ENCODE measurements at places on chromosomes 11 and 22.

DNA sequence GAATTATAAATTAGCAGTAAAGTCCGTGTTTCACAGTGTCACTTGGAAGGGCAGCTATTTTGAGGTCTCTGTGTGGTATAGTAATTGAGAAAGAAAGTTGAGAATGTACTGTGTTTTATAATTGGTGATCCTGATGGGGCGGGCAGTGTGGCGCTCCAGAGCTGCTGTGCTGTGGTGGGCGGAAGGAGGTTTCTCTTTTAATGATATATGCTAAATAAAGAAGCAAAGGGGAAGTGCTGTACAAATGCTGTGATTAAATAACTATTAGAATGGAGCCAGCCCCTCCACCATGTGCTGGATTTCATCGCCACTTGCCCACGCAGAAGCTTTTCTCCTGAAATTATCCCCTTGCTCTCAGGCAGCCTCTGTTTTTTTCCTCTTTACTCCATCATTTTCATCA, 24.6 kb downstream of the ATXN10 start:
- peak; percentile 57 for DNase-seq

DNA sequence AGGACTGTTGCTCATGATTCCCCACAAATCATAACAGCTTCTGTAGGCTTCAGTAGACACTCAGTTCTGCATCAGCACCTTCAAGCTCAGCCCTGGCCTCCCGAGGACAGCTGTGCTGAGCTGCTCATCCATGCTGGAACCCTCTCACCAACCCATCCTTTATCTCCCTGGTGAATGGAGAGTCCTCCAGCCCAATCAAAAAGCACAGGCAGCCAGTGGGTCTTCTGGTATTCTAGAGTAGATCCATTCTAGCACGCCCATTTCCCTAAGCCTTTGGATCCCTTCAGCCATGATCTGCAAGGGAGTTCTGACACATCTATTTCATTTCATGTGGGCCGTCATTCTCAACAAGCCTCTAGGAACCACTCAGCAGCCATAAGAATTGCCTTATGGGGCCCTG, 44.6 kb upstream of the SPATA19 start:
- DNase-seq: no peak

DNA sequence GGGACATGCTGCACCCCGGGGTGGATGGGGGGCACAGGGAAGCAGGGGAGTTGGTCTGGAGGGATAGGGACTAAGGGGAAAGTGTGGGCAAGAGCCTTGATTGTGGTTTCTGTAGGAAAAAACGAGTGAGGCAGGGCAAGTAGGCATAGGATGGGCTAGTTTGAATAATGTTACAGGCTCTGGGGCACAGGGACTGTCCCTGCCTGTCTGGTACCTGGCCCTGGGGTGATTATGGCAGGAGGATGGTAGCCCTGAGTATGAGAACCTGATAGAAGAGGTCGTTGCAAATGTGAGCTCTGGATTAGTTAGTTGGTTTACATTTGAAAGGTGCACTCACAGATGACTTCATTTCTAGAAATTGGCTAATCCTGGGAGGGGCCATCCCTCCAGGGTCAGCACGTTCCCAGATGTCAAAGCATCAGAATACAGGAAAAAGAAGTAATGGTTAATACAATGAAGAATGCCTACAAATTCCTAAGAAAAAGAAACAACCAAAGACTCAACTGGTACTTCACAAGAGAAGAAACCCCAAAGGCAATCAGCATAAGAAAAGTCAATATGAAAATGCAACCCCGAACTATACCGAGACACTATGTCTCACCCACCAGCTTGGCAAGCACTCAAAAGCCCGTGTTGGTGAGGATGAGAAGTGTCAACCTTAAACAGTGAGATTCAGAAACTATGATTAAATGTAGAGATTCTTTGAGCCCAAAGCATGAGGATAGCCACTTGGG, 11.3 kb upstream of the SMIM38 start:
- DNase-seq: no peak

DNA sequence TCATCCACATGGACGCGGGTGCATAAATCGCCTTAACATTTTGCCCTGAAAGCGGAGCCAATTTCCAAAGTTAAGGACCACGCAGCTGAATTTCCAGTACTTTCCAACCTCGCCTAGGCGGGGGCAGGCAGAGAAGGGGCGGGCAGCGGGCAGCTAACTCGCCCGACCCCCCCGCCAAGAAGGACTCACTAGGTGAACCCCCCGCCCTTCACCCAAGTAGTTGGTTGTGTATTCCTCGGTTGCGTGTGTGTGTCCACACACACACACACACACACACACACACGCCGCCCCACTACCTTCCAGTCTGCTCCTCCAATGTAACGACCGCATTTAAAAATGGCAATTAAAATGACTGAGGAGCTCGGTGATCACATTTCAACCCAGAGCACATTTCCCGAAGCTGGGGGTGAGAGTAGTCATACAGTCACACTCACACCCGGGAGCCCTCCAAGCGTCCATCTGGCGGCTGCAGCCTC, 1.4 kb downstream of the TENM4 start:
- no peak for DNase-seq

DNA sequence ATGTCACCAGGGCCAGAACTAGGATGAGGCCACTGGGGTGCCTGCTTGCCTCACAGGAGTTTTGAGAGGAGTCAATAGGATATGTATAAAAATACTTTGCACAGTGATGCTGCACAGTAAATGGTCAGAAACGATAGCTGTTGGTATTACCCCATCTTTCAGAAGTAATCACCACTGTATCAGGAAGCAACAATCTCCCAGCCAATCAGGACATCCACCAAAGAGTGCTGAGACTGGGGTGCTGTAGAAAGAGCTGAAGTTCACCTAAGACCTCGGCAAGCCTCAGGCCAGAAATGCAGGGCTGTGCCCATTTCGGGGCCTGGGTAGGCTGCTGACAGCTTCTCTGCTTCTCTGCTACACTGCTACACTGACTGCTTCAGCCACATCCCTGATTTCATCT, 17.4 kb downstream of the LMO2 start:
- DNase-seq: no peak

DNA sequence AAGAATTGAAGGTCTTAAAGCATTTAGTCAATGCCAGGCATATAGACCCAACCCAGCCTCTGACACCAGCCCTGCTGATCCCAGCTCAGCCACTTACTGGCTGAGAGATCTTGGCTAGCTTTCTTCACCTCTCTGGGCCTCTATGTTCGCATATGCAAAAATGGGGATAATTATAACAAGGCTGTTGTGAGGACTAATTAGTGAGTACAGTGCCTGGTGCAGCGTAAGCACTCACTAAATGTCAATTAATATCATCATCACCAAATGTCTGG, 10.5 kb downstream of the CHST1 start:
- DNase-seq: no peak

DNA sequence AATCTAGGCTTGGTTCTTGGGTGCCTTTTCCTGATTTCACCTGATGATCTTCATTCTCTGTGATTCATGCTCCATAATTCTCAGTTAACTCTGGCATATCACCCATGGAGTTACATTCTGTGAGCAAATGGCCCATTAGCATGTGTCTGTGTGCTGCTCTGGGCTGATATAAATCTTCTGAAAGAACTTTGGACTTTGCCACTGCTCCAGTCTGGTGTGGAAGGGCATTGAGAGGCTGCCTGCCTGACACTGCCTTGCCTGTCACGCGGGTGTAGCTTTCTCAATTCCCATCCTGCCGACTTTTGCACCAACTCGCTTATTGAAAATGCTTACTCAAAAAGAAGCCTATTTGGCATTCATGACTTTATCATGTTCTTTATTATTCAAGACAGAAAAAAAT, 42.2 kb downstream of the FAT3 start:
- DNase-seq: no peak

DNA sequence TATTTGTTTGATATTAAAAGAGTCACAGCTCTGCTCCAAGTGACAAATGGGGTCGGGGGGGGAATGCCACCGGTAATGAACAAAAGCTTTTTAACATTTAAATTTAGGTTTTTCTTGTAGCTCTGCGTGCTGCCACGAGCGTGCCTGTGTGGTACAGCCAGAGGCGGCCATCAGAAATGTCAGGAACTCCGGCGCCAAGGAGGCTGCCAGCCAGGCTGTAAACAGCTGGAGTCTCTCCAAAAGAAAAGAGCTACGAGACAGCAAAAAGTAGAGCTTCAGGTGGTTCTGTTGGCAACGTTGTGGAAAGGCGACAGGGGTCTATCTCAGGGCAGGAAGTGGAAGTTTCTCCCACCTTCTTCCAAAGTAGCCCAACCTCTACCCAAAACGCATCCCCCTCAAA, 532.8 kb downstream of the OPCML start:
- DNase-seq: no peak

DNA sequence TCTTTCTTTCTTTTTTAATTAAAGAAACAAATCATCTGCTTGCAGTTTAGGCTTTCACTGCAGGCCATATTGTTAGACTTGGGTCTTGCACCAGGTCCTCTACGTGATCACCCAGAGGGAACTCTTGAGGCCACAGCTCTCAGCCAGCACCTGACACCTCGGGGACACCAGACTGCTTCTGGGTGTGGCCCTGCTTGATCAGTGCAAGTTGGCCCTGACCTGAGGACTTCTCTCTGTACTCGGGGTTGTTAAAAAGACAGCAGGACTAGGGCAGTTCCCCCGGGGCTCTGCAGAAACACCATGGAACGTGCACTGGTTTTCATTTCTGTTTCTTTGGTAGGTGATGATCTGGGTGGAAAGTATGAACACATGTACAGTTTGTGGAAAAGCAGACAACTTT, 51.2 kb upstream of the MYO18B start:
- no peak for DNase-seq

GRCh38 chr22:25064894-25065560, 112.5 kb downstream of the KIAA1671 start:
- no peak for DNase-seq

DNA sequence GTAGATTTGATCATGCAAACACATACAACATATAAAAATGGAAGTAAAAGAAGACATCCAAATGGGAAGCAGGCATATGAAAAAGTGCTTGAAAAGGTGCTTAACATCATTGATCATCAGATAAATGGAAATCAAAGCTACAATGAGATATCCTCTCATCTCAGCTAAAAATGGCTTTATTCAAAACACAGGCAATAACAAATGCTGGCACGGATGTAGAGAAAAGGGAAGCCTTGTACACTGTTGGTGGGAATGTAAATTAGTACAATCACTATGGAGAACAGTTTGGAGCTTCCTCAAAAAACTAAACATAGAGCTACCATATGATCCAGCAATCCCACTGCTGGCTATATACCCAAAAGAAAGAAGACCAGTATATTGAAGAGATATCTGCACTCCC, 549 bp upstream of the TCN1 start:
- no peak for DNase-seq

DNA sequence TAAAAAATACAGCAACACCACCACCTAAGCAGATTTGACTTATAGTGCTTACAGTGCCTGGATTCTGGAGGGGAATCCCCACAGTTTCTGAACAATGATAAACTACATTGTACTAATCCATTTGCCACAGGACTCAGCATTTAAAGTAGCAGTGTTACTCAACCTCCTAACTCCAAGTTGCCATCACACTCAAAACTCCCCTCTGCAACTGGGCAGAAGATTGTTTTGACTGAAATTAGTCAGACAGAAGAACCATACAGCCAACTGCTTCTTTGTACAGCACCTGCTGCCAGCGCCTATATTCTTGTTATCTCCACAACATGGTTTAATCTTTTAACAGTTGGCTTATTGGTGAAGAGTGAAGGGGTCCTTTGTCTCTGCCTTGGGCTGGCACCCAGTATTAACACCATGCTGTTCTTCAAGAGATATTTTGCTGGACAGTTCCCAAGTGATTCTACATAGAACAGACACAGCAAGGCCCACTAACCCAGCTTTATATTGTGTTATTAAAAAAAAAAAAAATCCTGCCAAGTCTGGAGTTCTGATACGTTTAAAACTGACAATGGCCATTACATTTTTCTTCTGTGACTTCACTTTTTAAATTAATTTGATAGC, 273.2 kb downstream of the DCDC1 start:
- DNase-seq: no peak

All from suppressor macrophage treated with lipopolysaccharide for 4 hours (primary cell).